ENCODE measurements at places on chromosomes 6 and 20.

DNA sequence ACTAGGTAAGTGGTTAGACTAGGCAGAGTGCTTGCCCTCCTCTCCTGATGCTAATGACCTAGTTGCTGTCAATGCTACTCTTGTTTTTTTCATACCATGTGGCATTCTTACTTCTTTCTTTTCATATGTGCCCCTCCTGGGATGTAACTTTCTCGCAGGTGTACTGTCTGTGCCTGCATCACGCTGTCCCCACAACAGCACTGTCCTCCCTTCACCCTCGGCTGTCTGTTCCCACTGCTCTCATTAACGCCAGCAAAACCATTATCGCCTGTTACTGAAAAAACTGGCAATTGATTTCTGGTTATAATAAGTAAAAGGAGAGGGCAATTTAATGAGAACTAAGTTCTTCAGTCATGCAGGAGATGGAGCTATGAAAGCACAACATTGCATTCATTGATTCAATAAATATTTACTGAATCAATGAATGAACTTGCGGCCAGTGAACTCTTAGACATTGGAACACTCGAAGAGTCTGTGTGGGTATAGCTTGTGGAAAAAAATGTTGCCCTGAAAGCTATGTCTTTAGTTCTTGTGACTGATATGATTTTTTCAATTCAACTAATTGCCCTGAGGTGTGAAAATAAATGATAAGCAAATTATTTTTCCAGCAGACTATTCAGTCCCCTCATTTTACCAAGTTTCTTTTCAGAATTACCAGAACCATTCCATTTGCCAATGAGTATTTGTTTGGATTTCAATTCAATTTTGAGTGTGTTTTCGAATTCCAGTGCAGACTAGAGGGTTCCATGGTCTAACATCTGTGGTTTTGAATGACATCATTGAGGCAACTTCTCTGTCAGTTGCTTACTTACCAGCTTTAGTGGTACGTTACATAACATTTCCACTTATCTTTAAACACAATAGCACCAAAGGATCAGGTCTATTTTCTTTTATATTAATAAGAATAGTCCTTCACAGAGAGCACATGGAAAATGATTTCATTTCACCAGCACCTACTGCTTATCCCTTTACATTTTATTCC is 2.1 kb downstream of the SLC17A4 start:
- DNase-seq, result no peak

DNA sequence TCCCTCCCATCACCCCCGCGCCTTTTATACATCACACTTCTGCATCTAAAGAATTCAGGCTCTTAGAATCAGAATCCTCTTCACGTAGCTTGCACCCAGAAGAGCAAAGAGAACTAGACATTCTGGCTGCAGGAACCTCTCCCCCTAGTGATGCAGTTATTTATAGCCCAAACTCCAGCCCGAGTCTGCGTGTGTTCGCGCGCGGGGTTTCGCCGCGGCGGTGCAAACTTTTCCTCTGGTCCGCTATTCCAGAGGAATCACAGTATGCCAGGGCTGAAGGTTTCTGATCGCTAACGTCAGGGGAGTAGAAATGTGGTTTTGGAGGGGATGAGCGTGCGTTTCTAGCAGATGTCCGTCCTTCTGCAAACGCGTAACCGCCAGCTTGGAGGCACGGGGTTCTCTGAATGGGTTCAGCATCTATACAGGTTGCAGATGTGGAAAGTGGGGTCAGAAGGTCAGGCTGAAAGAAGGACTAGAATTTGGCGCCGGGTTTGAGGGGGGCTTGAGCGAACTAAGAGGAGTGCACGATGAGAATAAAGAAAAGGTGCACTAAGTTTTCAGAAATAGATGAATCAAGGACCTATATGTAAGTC is 1.8 kb downstream of the EPHA7 start:
- DNase-seq, result no peak

DNA sequence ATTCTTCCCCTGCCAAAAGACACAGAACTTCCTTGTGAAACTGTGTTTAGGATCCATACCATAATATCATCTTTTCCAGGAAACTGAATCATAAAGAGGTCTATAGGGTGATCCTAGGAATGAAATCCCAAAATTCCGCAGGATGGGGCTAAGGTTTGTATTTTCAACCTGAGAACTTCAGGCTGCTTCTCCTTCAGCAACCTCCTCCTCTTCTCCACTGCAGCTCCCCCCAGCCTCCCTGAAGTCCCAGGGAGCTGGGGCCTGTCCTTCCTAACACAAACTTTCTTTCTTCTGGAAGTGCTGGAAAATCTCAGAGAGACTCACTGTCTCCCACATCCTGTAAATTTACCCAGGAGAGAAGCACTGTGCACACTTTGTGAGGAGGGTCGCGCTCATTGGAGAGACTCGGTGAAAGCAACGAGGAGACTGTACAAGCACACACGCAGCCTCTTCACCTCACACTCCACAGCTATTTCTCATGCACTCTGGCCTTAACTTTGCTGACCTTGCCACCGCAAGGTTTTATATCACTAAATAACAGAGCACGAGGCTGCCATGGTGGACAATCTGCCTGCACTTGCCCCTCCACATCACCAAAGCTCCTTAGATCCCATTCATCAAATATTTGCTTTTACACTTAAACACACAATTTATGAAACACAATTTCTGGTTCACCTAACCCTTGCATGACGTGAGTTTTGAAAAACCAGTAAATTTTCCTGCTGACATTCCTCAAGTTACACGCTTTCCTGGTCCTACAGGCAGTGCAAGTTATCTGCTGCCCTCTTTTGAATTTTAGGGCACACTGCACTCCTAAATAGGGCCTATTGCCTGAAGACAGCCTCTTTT is 14.3 kb downstream of the ID4 start:
- peak; percentile 70 for DNase-seq

- DNase-seq, result no peak
Observed at GRCh38 chr6:15063253-15063853, 182.5 kb upstream of the JARID2 start.

DNA sequence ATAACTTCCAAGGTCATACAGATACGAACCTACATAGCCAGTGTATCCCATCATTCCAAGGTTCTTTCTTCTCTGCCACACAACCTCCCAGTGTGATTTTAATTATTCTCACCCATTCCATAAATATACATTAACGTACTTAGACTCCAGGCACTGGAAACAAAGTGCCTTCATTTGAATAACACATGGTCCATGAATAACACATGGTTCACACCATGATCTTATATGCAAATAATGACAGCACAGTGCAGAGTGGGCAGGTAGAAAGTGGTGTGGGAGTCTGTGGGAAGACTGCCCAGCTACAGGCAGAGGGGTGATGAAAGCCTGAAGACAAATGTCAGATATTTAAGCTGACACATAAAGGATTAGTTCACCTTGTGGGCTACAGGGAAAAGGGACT is 425.2 kb downstream of the HACE1 start:
- no peak for DNase-seq

- DNase-seq, result no peak
Observed at GRCh38 chr6:147744012-147744411, 235.5 kb downstream of the SAMD5 start.

GRCh38 chr6:40597301-40597700 is 10.1 kb upstream of the LRFN2 start:
- no peak for DNase-seq

DNA sequence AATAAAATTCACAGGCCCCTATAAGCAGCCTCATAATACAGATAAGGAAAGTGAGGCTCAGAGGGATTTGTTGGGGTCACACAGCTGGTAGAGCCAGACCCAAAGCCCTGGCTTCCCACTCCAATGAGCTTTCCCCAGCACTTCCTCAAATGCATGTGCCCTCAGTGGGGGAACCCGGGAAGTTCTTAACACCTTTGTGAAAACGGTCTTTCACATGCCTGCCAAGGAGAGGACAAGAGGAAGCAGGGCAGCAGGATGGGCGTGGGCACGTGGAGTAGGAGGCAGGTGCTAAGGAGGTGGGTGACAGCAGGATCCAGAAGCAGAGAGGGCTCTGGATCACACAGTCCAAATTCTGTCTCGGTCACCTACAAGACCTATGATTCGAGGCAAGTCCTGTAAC is 598 bp downstream of the PI16 start:
- no peak for DNase-seq

- no peak for DNase-seq
Observed at GRCh38 chr6:127897484-127897883, 3.4 kb downstream of the THEMIS start.

DNA sequence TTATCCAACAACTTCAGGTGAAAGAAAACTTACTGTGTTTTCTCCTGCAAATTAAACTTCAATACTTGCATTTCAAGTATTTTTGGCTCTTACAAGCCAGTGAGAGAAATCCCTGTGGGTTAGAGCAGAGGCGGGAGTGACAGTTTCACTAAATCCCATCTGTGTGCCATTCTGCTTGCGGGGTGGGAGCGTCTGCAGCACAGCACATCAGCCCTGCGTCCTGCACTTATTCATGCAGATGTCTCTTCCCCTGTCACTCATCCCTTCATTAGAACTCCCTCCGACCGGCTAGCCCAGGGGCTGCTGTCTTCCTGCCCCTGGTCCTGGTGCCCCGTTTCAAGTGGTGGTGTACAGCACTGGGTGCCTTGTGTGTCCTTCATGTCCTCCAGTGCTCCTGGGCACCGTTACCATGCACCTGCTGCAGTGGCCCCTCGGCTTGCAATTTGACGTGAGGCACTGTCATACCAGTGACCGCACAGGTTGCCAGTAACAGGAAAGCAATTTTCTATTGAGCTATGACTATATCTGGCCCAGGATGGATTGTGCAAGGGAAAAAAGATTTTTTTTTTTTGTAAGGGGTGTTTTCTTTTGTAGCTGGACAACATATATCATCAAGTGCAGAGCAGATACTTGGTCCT is 59.4 kb downstream of the INSM1 start:
- DNase-seq, result no peak

DNA sequence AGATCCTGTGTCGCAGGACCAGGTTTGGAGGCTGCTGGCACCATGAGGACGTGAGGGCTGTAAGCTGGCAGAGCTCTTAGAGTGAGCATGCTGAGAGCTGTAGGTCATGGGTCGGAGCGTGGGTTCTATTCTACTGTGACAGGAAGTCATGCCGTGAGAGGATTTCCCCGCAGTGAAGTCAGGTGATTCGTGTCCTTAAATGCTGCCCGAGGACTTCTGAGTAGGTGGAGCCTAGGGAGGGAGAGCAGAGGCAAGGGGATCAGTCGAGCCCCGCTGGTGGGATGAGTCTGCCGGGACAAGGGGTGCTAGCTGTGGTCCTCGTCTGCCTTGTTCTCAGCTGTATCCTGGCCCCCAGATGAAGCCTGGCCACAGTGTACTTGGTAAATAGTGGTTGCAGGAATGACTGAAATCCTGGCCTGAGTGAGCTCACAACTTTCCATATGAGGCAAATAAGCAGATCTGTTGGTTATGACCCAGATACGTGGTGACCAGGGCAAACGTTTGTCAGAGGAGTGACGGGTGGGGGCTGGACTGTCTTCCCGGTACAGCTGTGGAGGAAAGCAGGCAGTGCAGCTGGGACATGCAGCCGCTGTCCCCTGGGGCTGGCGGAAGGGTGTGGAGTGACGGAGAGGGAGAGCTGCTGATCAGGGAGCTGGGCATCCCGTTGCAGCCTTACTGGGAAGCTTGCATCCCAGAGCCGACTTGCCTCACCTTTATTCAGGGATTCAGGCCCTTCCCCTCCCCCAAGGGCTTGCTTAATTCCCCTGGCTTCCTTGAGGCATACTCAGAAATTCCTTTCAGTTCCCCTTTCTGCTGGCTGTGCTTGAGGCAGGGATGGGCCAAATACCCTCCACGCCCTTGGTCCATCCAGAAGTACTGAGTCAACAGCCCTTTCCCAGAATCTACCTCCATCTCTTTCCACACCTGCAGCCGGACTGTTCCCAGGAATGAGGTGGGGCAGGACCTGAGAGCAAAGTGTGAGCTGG is 250.9 kb upstream of the RREB1 start:
- DNase-seq, result no peak

DNA sequence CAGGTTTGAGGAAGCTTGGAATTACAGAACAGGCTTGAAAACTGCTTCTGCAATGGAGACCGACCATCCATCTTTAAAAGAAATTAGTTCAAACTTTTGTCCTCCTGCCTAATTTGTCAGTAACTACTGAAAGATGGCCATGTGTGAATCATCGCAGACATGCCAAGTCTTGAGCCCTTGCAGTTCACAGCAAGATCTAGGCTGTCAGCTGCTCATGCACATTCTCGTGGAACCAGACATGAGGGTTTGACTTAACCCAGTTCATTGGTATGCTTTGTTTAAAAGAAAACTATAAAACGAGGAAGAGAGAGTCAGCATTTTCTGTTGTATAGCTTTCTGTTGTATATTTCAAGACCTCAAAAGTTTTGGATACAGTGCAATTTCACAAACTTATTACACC is 74.0 kb upstream of the SAMD5 start:
- no peak for DNase-seq

DNA sequence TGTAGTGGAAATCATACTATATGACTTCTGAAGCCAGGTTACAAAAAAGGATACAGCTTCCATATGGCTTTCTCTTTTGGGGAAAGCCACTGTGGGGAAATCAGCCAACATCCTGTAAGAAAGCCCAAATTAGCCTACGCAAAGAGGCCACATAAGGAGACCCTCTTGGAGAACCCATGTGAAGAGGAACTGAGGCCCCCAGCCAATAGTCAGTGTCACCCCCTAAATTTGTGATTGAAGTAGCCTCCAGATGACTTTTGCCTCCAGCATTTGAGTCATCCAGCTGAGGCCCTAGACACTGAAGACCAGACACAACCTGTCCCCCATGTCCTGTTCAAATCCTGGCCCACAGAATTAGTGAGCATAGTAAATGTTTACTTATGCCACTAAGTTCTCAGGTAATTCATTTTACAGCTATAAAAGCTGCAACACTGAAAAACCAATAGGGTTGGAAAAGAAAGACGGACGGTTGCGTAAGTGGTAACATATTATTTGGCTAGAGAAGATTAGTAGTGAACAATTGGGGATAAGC is 60.4 kb downstream of the HMGCLL1 start:
- no peak for DNase-seq

DNA sequence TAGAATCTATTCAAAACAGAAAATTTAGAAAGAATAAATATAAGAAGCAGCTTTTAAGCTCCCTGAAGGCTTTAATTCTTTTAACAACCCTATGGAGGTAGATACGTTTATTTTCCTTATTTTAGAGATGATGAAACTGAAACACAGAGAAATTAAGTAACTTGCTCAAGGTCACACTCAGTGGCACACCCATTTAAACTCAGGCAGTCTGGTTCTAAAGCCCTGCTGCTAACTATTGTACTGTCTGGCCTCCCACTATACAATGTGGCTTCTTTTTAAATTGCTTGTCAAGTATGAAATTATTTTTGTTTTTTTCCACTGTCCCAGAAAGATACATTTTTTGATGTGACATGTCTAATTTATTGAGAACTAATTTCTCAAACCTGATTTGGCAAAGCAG is 55.7 kb downstream of the FAM217A start:
- no peak for DNase-seq
